ENCODE measurements at places on chromosomes 3 and 15. TPM values are rescaled to one million over a fixed set of nuclear protein-coding genes. Genes with fewer than 3 reads are reported as not detected.
A peak's percentile ranks its signal among the peaks of the same experiment; 100 is the strongest.

DNA sequence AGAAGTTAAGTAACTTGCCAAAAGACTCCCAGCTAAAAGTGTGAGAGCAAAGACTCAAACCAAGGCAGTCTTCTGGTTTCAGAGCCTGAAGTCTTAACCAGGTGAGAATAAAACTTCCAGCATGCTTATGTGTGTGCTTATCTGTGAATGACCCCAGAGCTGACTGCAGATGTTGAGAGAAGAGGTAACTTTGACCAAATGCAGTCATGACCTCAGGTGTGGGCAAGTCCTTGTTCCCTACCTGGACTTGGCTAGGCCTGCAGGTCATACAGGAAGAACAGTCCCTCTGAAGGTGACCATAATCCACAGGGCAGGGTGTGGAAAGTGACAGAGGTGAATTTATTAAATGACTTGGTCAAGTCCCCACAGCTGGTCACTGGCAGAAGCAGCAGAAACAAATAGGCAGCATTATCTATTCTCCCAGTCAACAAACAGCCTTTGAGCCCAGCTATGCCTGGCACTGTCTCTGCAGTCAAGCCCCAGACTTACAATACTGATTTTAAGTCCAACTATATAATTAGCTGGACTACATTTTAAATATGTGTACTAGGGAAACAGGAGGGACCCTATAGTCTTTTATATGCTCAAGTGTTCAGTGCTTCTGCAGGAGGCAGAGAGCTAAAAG is 3.0 kb upstream of the CPEB1 start:
- no peak for ATAC-seq

The SLC51B gene
- not detected for total RNA-seq

The FILIP1L gene
- 2.3 TPM for total RNA-seq

DNA sequence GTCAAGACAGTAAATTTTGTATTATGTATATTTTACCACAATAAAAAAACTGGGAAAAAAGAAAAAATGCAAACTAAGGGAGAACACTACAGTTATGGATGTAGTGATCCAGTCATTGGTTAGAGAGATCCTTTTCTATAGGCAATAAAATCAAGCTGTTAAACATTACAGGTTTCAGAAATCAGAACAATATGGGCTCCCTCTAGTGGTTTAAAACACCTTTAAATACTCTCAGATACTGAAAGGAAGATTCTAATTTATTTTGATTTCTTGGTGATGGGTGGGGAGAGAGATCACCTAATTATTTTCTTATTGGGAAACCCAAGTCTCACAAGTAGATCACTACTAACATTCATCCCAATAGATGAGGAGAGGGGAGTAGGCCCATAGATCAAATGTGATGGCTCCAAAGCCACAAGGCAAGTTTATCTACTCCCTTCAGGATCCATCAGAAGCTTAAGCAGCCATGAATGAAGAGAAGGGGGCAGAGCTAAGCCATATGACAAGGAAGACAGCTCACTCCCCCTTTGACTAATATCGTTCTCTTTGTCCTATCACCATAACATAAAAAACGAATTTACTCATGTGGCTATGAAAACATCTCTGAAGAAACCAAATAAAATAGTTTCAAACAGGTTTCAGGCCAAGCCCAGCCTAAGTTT is 118.6 kb downstream of the ANO10 start:
- ATAC-seq = peak; percentile 23

The CAMK1 gene
- total RNA-seq = 2.6 TPM

GRCh38 chr15:64642875-64643274 is 132.5 kb downstream of the RBPMS2 start:
- no peak for ATAC-seq

DNA sequence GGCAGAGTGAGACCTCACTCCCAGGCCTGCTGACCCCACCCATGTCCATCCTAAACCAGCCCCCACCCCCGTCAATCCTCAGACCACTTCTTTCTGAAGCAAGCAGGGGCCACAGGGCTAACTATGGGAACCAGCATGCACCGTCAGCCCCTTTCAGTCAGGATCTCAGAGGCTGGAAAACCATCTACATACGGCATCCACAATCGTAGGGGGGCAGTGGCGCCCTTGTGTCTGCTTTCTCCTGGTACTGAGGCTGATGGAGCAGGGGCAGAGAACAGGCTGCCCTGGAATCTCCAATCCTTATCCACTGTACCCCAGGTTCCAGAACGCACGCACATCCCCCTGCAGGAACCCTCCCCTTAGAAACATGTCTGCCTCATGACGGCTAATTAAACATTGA is 56.6 kb downstream of the XXYLT1 start:
- ATAC-seq = no peak

DNA sequence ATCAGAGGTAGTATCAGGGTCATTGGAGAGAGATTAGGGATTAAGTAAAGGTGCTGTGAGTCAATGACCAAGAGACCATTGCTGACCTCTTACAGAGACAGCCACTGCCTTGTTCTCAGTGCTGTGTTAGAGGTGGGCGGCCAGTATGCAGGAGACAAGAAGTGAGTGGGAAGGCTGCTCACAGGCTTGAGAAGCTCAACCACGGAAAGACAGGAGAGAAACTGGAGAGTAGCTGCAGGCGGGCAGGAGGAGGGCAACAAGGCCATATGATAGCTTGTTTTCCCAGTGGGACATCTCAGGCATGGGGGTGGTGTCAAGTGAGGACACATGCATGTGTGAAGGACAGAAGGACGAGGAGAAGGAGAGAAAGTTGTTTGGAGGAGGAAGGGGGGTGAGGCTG is 237.3 kb downstream of the PDCD6IP start:
- ATAC-seq = no peak

The CAV3 gene
- total RNA-seq = not detected

DNA sequence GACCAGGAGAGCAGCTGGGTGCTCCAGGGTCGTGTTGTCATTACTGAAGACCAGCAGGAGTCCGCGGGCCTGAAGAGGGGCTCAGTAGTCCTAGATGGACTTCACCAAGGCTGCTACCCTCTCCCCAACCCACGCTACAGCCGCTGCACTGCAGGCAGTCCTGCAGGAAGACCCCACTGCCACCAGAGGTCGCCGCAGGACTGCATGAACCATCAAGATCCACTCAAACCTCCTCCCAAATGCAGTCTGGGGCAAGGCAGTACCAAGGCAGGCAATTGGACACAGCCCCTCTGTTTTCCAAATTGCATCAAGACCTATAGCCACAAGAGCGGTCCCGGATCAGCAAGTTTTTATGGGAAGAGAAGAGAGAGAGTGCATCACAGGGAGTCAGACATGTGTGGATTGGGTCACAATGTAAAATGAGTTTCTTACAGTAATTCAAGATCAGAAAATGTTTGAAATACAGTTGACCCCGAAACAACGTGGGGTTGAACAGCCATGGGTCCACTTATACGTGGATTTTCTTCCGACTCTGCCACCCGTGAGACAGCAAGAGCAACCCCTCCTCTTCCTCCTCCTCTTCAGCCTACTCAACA is 46.7 kb downstream of the DZIP1L start:
- peak; percentile 89 for ATAC-seq

DNA sequence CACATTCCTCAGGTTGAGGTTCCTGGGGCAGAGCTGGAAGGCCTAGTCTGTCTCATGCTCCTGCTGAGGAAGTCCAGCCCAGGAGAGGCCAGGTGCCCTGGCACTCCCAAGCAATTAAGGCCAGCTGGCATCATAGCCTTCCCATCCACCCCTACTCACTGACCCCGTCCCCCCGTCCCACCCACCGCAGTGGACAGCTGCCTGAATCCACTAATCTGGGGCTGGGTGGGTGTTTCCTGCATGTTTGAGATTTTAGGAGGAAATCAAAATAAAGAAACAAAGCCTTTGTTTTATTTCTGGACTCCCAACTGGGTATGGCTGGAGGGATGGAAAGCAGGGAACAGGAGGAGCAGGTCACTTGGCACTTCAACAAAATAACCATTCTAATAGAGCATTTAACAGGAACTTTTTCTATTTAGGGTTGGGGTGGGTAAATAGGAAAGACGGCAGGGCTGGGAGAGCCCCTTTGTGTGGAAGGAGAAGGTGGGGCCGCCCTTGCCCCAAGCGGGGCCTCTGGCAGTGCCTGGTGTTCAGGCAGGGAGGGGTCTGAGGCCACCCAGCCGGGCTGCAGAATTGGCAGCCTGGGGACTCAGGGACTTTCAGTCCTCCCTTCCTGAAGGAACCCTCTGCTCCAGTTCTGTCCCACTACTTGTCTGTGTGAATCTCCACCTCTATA is 8.5 kb downstream of the MRAS start:
- peak; percentile 20 for ATAC-seq

The GRM7 gene
- total RNA-seq = not detected

DNA sequence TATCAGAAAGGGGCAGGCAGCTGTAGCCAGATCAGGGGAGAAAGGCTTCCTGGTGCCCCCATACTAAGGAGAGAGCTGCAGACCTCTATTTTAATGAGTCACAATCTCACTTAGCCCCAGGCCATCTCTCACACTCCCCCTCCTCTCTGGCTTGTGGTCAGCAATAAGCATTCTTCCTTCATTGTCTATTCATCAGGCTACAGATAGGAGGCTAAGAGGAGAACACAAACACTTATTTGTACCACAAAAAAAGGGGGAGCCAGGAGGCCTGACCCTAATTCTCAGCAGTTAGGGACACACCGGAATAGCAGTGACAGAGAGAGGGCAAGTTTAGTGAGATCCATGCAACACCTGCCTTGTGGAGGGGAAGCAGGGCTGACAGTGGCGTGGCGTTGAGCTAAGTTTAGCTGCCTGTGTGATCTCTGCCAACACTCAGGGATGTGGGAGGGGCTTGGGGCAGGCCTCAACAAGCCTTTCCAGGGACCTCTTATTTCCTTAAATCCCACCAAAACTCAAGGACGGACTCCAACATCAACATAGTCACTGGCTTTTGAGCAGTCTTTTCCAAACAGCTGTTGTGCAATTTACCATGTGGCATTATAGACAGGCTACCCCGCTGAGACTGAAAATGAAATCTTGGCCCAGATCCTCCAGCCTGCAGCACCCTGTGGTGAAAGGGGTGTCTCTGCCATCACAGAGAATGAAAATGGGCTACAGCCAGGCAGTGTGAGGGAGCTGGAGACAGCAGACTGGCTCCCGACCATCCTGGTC is 191.9 kb upstream of the TSC22D2 start:
- peak; percentile 46 for ATAC-seq

- no peak for ATAC-seq
These were observed 10.8 kb downstream of the PRICKLE2 start for GRCh38 chr3:64214381-64215018.

The TIGIT gene
- 0.08 TPM for total RNA-seq

The NR2E3 gene
- total RNA-seq = 0.56 TPM

The PP2D1 gene
- not detected for total RNA-seq

GRCh38 chr3:38907426-38907825 is 91.4 kb upstream of the SCN10A start:
- ATAC-seq = no peak

The MYL3 gene
- total RNA-seq = 0.36 TPM

- no peak for ATAC-seq
These were observed 6.3 kb downstream of the THOC7 start for GRCh38 chr3:63857311-63857710.

The IQCF6 gene
- total RNA-seq = not detected

DNA sequence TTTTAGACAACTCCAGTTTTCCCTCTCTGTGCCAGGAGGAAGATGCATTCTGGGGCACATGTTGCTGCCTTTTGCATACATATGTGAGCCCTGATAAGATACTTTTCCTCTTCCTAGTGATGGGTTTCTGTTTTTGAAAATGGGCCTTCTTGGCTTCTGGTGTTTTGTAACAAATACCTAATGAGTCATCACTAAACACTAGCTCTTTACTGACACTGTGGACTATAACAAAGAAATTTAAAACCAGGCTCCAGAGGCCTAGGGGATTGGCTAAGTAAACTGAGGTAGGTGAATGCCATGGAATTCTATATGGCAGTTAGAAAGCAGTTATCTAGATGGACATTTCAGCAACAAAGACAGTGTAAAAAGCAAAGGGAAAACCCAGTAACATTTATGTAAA is 93.4 kb upstream of the NR2E3 start:
- peak; percentile 27 for ATAC-seq

The TWF2 gene
- 37.4 TPM for total RNA-seq

The EEFSEC gene
- total RNA-seq = 10.4 TPM

DNA sequence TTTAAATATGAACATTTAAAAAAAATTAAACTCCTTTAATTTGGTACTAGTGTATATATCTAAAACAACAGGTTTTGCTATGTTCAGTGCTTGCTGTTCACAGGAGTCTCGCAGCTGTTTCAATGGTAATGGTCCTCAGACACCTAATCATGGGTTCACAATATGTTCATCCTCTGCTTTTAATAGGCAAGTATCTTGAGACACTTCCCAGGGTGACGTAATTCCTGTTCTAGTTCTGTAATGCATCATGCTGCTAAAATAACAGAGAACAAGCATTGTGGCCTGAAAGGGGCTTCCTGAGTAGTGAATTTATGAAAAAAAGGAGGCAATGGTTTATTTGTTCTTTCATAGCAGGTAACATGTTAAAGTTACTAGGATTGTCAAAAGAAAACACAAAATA is 625.2 kb upstream of the GBE1 start:
- no peak for ATAC-seq

DNA sequence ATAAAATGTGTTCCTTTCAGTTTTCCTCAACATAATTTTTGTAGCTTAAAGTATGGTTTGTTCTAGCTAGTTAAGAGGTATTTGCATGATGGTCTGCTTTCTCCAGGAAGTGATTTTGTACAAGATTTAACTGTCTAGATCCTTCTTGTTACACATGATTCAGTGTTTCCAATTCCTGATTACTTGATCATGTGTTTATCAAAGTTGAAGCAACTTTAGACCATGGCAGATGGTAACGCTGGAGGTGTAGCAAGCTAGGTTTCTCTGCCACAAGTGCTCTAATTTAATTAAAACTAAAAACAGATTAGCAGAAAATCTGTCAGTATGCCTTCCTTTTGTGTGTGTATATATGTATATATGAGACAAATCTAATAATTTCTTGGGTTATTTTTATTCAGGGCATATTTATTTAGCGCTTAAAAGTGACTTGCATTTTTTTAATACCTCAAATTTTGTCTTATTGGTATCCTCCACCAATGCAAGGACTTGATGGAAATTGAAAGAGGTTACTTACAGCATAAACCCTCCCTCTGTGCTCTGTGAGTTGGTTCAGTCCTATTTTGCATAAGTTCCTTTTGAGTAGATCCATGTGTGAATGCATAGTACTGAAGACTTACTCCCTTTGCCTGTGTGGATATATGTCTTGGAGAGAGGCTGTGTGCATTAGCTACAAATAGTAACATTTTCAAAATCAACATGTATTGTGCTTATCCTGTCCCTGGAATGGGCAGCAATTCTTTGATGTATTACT is 157.3 kb upstream of the CGNL1 start:
- peak; percentile 32 for ATAC-seq

GRCh38 chr3:71803248-71803647 is 18.3 kb upstream of the PROK2 start:
- ATAC-seq = no peak

The GPR160 gene
- 1.4 TPM for total RNA-seq

DNA sequence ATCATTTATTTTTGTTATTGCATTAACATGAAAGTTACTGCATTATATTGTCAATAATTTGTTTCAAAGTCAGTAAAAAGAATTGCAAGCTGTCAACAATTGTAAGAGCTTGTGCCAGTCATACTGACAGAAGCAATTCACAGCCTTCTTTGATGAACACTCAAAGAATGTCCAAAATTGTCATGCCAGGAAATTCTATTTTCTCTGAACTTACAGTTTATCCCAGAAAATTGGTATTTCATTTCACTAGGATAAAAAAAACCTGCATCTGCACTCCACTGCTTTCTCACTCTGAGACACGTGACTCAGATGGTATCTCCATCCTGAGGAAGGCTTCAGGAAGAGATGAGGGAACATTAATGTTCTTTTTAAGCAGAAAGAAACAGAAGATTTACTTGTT is 332.6 kb upstream of the CCDC54 start:
- ATAC-seq = no peak

All from esophagus mucosa (tissue), 1 donor.